Vagina (tissue), 2 donors: ENCODE measurements at places on chromosomes 2 and 18. TPM values are rescaled to one million over a fixed set of nuclear protein-coding genes. Genes with fewer than 3 reads are reported as not detected.

The RAD51AP2 gene
- 0.25 TPM for total RNA-seq

DNA sequence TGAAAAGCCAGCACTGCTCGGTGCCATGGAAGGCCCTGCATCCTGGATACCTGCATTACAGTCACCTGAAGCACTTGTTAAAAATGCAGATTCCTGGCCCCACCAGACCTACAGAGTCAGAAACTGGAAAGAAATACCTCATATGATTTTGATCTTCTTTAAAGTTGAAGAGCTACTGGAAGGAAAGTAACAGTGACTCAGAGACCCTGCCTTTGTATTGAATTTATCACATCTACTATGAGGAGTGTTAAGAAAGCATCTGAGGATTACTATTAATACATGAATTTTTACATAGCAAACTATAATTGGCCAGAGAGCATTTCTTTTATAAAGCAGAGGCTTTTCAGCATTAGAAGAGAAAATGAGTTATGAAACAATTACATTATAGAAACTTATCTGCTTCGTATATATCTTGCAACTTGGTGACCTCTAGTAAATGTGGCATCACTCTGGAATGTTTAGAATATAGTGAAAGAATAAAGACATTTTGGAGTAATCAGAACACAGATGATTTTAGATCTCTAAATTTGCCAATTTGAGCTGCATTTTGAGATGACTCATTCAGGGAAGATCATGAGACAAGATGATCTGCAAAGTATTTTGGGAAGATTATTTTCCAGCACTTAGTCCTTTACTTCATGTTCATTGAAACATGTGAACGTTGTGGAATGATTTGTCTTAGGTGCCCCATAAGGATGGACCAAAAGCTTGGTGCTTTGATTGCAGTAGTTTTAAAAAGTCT, 12.2 kb downstream of the PTPRM start:
- DNase-seq, result no peak

The ICOS gene
- 1.7 TPM for total RNA-seq

DNA sequence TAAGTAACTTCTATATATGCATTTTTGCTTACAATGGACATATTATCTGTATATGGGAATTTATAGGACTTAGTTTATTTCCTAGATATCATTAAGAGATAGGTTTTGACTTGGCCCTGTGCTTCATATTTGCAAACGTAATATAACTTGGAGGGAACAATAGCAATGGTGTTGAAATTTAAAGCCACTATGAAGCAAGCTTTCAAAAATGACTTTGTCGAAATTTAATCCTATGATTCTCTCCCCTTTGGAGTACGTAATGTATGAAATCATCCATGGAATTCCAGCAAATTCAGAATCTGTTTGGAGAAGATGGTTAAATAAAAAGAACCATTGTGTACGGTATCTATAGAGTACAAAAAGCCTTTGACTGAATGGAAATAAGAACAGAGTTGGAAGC, 486.3 kb downstream of the ARHGAP15 start:
- DNase-seq, result no peak

GRCh38 chr2:215830304-215830703, 183.0 kb downstream of the MREG start:
- no peak for DNase-seq

GRCh38 chr2:234373060-234373459, 123.8 kb downstream of the ARL4C start:
- no peak for DNase-seq
